GM13976 (cell line): ENCODE measurements at places on chromosomes 2 and 18.

- DNase-seq, result no peak
These were observed 2.1 kb downstream of the TEX51 start for GRCh38 chr2:126900646-126901319.

DNA sequence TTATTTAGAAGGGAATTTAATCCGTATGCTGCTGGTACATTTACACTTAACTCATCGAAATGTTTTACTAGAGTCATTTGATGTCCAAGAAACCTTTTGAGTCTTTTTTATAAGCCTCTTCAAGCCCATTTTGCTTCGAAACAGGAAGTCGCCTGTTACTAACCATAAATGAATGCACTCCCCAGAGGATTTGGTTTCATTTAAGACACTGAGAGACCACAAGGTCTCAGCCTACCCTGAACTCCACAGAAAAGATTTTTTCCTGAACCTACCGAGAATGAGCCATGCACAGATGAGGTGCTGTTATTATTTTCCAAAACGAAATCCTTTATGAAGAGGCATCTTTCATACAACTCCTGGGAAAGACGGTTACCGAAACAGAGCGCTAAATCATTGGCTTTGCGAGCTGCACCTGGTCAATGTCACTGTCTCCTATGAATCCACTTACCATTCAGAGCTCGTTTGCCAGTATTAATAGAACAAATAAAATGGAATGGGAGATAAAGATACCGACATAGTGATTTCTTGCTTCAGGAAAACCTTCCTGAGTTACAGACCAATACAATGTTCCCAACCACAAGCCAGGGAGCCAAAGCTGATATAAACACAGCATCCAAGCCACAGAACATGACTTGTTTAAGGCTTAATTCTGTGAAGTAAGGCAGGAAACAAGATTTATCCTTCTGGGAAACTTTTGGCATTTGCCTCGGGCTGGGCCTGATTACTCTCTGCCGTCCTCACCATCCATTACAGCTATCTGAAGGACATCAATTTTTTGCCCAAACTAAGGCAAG is 382.1 kb downstream of the OSR1 start:
- no peak for DNase-seq

GRCh38 chr18:62702259-62702658 is 13.1 kb upstream of the PHLPP1 start:
- no peak for DNase-seq

DNA sequence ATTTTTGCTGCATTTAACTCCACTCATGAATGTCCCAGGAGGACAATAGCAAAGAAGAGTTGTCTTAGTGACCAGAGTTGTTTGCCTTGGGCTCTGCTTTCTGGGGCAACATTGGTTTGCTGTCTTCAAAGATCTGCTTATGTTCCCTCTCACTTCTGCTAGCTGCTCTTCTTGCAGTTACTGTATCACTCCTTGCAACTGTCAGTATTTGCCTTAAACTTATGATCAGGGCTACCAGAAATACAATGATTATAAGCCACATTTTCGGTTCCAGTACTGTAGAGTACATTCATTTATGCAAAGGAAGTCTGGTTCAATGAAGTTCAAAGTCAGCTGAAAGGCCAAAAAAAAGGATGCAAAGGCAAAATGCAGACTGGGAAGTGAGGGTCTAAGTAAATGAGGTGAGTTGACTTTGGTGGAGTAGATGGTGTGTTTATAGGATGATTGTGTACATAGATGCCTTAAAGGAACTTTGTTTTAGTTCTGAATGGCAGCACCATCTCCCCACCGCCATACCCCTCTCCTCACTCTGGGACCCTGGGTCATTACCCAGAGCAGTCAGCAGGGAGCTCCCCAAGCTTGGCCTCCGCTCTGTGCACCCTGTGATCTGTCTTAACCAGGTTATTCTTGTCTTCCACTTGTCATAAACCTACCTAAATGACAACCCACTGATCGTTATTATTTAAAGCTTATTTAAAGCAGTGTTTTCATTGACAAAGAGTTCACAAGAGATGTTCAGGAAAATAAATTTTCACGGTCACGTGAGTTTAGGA is 236.0 kb downstream of the DOK6 start:
- DNase-seq, result peak; percentile 8

DNA sequence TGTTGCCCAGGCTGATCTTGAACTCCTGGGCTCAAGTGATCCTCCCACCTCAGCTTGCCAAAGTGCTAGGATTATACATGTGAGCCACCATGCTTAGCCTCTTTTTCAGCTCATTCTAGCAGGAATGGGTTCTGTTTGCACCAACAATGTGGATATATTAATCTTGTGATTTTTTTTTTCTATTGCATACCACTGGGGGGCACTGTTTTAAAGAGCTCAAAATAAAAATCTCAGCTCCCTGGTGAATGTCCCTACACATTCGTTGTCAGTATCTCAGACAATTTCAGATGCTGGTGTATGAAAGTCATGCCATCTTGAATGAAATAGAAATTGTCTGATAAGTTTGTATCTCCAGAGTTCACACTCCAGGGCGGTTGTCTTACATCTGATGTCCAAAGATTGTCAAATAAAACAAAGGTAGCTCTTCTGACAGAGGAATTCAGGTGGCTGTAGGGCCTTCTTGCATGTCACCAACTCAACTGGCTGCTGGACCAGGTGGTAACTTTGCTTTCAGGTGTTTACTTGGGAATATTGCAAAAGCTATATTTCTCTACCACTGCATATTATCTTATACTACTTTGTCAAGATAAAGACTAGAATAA is 3.1 kb upstream of the MATN3 start:
- DNase-seq, result peak; percentile 61

DNA sequence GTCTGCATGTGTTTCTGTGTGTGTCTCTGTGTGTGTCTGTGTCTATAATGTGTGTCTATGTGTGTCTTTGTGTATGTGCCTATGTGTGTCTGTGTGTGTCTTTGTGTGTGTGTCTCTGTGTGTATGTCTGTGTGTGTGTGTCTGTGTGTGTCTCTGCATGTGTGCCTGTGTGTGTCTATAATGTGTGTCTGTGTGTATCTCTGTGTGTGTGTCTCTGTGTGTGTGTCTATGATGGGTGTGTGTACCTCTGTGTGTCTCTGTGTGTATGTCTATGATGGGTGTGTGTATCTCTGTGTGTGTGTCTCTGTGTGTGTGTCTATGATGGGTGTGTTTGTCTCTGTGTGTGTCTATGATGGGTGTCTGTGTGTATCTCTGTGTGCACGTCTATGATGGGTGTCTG is 126.2 kb upstream of the GPC1 start:
- DNase-seq, result no peak

GRCh38 chr2:30871440-30871839 is 64.2 kb upstream of the CAPN13 start:
- no peak for DNase-seq

DNA sequence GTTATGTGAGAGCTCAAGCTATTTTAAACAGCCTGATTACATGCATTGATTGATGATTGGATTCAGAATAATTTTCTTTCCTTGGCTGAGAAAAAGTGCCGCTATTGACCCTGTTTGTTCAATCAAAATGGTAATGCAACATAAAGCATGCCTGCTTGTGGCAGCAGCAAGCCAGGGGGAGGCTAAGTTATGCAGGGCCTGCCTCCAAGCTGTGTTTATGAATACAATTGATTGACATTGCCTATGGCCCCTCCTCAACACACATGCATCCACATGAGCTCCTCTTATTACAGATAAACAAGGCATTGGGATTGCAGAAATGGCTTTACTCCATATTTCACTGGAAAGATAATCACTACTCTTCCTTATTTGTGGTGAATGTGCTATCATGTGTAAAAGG is 395.6 kb downstream of the TDRD15 start:
- DNase-seq, result no peak

- DNase-seq, result no peak
These were observed 17.6 kb upstream of the POU3F3 start for GRCh38 chr2:104836265-104836664.

DNA sequence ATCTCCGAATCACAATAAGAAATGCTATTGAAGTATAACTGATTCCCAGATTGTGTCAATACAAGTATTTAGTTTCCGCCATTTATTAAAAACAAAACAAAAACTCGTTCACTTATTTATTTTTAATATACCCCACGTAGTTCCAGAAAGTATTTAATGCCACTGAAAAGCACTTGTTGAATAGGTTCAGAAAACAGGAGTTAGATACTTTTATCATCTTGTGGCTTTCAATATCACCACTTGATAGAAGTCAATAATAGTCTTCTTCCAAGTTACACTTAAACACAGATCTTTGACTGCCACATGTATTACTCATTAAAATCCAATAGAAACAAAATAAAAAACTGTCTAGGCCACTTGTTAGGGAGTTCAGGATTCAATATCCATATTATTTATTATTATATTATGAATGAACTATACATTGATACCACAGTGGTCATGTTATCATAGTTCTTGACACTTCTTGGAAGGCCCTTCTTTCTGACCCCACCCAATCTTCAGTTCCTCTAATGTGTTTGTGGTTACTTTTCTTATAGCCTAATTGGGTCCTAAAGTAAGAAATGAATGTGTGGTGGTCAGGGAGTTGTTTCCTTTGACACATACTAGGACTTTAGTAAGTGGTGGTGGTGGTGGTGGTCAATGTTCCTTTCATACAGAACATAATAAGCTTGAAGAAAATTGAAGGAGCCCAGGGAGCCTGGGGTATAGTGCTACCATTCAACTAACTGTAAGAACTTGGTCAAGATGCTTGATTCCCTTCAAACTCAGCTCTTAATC is 221.3 kb upstream of the ITGA4 start:
- peak; percentile 44 for DNase-seq

DNA sequence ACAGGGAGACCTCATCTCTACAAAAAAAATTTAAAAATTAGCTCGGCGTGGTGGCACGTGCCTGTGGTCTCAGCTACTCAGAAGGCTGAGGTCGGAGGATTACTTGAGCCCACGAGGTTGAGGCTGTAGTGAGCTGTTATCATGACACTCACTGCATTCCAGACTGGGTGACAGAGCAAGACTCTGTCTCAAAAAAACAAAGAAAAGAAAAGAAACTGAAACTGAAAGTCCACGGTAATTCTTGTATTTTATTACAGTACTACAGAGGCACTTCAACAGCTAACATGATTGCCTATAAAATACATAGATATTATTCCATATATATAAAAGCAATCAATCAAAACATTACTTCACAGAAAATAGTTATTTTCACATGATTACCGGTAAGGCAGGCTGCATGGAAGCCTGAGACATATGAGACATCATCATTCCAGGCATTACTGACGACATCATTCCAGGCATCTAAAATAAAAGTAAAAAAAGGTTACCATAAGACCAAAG is 23.1 kb downstream of the PRPF40A start:
- no peak for DNase-seq

- DNase-seq, result peak; percentile 29
These were observed 106.1 kb downstream of the TXNL1 start for GRCh38 chr18:56532176-56532840.

- DNase-seq, result no peak
These were observed 543.4 kb downstream of the IRS1 start for GRCh38 chr2:226256237-226256636.

DNA sequence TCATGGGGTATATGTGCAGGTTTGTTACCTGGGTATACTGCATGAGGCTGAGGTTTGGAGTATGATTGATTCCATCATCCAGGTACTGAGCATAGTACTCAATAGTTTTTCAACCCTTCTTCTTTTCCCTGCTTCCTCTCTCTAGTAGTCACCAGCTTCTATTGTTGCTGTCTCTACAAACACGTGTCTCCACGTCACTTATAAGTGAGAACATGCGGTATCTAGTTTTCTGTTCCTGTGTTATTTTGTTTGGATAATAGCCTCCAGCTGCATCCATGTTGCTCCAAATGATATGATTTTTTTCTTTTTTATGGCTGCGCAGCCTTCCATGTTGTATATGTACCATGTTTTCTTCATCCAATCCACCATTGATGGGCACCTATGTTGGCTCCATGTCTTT is 214.8 kb upstream of the TFPI start:
- no peak for DNase-seq

DNA sequence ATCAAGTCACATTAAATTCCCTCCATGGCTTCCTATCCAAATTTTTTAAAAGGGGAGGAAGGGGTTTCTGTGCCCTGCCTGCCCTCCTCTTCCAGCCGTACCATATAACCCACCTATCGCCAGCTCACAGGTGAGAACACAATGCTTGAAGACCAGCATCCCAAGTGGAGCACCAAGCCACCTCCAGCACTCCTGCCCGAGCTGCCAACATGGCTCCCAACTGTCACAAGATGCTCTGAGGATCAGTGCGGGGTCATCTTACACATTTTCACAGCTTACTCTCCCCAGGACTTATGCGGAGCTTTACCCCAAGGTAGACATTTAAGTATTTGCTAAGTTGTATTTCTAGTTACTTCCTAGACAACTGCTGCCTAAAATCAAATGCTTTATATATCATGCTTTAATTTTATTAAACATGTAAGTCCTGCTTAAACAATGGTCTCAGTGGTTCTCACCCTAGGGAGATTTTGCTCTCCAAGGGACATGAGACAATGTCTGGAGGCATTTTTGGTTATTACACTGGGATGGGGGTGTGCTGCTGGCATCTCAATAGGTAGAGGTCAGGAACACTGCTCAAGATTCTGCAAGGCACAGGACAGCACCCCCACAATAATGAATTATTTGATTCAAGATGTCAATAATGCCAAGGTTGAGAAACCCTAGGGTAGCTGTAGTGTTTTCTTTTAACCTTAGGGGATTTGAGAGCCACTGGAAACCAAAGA is 45.8 kb downstream of the SF3B1 start:
- no peak for DNase-seq

DNA sequence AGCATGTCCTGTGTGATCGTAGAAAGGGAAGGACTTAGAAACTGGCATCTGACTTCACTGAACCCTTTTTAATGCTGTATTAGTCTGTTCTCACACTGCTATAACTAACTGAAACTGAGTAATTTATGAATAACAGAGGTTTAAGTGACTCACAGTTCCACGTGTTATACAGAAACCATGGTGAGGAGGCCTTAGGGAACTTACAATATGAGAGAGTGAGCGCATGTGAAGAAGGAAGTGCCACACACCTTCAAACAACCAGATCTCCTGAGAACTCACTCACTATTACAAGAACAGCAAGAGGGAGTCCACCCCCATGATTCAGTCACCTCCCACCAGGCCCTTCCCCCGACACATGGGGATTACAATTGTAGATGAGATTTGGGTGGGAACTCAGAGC is 811.3 kb downstream of the CPS1 start:
- no peak for DNase-seq

- no peak for DNase-seq
These were observed 298.9 kb downstream of the EIPR1 start for GRCh38 chr2:3078684-3079083.

GRCh38 chr2:64624108-64624610 is 29.6 kb downstream of the SERTAD2 start:
- DNase-seq, result no peak

- peak; percentile 17 for DNase-seq
These were observed 67.2 kb downstream of the CUL3 start for GRCh38 chr2:224517963-224518362.

- no peak for DNase-seq
These were observed 75.6 kb downstream of the FASTKD2 start for GRCh38 chr2:206840999-206841398.

- DNase-seq, result peak; percentile 48
These were observed 75.3 kb downstream of the MBD2 start for GRCh38 chr18:54149078-54149697.
